Right lung (tissue), 10 donors: ENCODE measurements at places on chromosomes 7 and 10.
A peak's percentile ranks its signal among the peaks of the same experiment; 100 is the strongest.

DNA sequence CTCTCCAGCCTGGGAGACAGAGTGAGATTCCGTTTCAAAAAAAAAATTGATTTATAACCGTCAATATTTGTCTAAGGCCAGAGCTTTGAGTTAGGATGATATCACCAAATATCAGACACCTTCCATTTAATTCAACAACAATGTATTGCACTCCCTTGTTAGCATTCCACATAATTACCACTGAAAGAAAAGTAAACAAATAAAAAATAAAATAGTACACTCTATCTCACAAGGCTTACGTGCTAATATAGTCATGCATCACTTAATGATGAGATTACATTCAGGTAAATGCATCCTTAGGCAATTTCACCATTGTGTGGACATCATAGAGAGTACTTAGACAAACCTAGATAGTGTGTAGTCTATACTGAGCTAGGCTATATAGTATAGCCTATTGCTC, 127.6 kb upstream of the RHOBTB1 start:
- DNase-seq: no peak

DNA sequence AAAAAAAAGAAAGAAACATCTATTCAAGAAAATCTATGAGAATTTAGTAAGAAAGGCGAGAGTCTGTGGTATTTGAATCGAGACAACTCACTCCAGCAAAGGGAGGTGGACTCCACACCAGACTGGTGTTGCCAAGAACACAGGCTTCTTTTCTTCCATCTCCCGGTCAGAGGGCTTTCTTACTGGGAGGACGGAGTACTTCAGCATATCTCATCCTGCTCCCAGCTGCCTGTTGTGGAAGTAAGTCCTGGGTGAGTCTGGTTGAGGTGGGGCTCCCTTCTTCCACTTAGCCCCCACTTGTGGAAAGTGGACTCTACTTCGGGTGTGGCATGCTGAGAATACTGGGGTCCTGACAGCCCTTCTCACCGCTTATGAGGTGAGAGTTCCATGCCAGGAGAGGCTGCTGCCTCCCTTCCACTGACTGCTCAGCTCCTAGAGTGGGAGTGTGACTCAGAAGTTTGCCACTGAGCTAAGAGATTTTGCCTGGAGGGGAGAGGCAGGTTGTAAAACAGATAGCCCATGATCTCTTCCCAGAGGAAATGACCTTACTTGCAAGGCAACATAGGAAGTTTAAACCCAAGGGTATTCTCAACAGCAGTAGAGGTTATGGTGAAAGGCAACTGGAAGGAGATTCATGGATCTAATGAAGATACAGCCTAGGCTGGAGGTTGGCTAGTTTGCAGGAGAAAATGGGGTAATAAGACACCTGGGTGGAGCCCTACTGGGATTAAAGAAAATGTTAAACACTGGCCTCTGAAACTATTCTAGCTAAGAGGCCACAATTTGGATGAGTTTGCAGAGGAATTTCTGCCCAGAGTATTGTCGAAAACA, 3.5 kb upstream of the NACAD start:
- no peak for DNase-seq

DNA sequence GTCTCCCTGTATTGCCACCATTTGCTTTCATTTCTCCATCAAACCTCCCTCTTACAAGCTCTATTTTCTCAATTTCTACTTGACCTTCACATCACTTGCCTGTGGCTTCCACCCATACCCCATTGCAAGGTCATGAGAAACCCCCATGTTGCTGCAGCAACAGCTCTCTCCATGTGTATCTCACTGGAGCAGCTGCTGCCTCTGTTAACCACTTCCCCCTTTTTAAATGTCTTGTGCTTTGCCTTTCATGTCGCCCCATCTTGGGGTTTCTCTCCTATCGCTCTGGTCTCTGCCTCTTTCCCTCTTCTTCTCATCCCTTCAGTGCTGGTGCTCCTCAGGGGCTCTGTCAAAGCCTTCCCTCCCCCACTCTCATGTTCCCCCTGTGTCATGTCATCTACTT, 148.8 kb downstream of the CHN2 start:
- DNase-seq: no peak

DNA sequence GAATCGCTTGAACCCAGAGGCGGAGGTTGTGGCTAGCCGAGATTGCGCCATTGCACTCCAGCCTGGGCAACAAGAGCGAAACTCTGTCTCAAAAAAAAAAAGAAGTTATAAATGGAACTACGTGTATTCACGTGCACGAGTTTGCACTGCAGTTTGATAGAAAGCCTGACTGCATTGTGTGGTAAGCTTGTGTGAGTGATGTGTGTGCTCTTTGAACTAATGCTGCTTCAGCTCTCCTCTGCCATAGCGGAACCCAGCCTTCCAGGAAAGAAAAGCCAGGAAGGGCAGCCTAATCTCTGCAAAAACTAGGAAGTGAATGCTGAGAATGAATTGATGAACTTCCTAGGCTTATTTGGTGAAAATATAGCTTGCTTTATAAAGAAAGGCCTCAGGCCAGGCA, 15.6 kb upstream of the MKRN1 start:
- DNase-seq: no peak

DNA sequence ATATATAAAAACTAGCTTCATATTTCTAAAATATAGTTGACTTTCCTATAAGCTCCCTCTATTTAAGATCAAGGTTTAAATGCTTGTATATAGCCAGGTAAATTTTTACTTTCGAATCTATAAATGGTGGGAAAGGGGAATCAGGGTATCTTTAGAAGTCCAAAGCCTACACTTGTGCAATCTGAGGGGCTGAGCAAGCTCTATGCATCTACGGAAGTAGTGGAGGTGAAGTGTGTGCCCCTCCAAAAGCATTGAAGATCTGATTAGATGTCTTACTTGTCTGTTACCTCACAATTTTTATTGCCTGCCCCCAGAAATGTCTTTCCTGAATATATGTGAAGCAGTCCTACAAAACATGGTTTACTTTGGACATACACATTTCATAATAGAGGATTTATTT, 1.6 kb downstream of the AKAP9 start:
- DNase-seq: no peak

- DNase-seq: no peak
Observed at GRCh38 chr7:129017933-129018538, 36.9 kb downstream of the TNPO3 start.

GRCh38 chr10:112827951-112828350, 122.1 kb upstream of the TCF7L2 start:
- DNase-seq: no peak

DNA sequence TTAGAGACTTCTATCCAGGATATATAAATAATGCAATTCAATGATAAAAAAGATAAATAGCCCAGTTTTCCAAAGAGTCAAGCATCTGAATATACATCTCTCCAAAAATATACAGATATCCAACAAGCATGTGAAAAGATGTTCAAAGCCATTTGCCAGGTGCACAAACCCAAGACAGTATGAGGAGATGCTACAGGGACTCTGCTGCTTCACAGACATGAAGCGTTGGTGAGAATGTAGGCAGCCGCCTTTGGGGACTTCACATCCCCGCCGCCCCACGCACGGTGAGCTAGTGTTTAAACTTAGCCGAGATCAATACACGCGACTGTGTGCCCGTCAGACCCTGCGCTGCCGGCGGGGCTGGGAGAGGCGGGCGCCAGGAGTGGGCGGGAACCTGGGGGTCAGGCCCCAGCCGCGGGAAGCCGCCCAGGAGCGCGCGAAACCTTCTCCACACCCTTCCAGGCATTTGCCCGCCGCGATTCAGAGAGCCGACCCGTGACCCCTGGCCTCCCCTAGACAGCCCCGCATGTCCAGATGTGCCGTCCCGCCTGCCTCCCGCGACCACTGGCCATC, 927 bp upstream of the ALOX5 start:
- DNase-seq: no peak

GRCh38 chr7:127943541-127944521, 87.4 kb downstream of the LRRC4 start:
- peak; percentile 64 for DNase-seq

GRCh38 chr7:132655131-132655727, 79.0 kb upstream of the PLXNA4 start:
- peak; percentile 1 for DNase-seq

GRCh38 chr7:40909346-40909980, 774.7 kb downstream of the SUGCT start:
- no peak for DNase-seq

DNA sequence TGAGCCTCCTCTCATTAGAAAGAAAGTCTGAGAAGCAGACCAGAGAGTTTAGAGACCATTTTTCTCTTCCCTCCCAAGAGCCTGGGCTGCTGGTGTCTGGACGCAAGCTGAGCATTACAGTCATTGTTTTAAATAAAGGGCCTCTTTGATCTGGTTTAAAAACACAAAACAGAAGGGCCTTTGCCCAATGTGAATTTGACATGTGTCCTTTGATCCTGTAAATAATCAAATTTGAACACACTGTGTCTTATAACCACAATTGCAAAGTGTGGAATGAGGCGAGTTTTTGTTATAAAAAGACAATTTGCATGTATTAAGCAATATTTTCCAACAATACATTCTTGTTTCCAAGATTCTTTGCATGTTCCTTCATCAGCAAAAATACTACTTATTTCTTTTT, 158.5 kb downstream of the C7orf25 start:
- DNase-seq: no peak

DNA sequence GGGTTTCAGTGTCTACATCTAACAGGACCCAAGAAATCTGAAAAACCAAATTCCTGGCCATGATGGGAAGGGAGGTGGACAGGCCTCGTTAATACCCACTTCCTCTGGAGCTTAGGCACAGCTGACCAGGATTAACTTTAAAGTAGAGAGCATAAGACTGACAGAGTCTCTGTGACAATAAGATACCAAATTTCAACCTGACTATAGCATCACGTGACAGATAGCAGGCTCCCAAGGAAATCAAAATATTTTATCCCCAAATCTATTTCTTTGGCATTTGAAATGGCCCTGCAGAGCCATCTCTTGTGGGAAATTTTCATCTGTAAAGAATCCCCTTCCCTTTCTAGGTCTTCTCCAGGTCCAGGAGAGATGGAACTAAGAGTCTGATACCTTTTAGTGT, 258.3 kb downstream of the TCERG1L start:
- DNase-seq: no peak

DNA sequence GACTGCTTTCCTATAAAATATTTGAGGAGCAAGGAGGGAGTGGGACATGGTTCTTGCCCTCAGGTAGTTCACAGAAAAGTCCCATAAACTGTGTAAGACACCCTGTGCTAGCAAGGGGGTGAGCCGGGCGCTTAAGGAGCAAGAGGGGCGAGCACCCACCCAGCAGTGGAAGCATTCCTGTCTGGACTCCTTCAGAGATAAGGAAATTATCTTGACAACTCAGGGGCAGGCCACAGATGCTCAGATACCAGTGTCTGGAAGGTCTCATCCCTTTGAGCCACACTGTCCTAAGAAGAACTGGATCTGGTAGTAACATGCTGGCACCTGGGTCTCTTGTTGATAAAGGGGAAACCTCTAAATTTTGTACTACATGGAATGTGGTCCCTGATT, 54.1 kb downstream of the DAGLB start:
- no peak for DNase-seq

- DNase-seq: no peak
Observed at GRCh38 chr7:29806995-29807841, 910 bp downstream of the WIPF3 start.

GRCh38 chr10:131475803-131476202, 164.3 kb upstream of the TCERG1L start:
- DNase-seq: no peak

GRCh38 chr7:29606287-29606721, 42.7 kb downstream of the PRR15 start:
- no peak for DNase-seq

- no peak for DNase-seq
Observed at GRCh38 chr7:108234281-108234680, 104.1 kb upstream of the LAMB4 start.

- DNase-seq: no peak
Observed at GRCh38 chr10:97300980-97301379, 8.5 kb upstream of the ARHGAP19 start.

- DNase-seq: no peak
Observed at GRCh38 chr7:105674200-105674920, 93.1 kb upstream of the EFCAB10 start.

DNA sequence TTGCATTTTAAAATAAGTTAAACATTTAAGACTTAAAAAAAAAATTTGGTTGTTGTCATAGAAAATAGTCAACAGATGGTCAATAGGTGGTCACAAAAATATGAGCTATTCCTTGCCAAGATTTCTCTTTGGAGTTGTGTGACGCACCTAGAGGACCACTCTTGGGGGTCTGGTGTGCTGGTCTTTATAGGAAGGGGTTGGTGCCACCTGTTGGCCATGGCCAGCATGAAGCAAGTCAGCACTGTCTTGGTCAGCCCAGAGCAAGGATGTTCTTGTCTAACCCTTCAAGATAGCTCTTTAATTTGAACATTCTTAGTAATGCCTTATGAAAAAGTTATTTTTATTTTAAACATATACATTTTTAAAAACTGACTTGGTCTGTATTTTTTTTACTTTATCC, 267.9 kb upstream of the CNTNAP2 start:
- DNase-seq: no peak

GRCh38 chr7:67855322-67855721, 858.7 kb downstream of the TYW1 start:
- no peak for DNase-seq

DNA sequence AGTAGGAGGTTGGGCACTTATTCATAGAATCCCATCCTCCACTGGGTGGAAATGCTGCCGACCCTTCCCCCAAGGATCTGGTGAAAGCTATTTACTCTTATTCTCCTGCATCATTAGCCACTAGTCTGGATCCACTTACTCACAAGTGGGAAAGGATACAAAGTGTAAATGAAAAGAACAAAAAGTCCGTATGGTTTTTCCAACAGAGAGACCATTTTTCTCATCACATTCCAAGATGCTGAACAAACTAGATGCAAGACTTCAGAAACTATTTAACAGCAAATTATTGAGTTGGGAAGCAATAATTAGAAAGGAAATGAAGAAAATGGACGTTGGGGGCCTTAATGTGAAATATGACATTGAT, 242.4 kb upstream of the GLI3 start:
- DNase-seq: no peak

- DNase-seq: peak; percentile 51
Observed at GRCh38 chr10:104349623-104350126, 4.0 kb upstream of the CFAP58 start.

- DNase-seq: no peak
Observed at GRCh38 chr7:74311305-74311744, 22.1 kb downstream of the CLIP2 start.
